ENCODE measurements at places on chromosomes 13 and 19.

- no peak for DNase-seq
Measured at GRCh38 chr13:73467125-73467524, 408.3 kb downstream of the KLF5 start.

- no peak for DNase-seq
Measured at GRCh38 chr19:55173714-55174409, 6.2 kb downstream of the SYT5 start.

- no peak for DNase-seq
Measured at GRCh38 chr13:33076001-33076992, 60.1 kb downstream of the KL start.

DNA sequence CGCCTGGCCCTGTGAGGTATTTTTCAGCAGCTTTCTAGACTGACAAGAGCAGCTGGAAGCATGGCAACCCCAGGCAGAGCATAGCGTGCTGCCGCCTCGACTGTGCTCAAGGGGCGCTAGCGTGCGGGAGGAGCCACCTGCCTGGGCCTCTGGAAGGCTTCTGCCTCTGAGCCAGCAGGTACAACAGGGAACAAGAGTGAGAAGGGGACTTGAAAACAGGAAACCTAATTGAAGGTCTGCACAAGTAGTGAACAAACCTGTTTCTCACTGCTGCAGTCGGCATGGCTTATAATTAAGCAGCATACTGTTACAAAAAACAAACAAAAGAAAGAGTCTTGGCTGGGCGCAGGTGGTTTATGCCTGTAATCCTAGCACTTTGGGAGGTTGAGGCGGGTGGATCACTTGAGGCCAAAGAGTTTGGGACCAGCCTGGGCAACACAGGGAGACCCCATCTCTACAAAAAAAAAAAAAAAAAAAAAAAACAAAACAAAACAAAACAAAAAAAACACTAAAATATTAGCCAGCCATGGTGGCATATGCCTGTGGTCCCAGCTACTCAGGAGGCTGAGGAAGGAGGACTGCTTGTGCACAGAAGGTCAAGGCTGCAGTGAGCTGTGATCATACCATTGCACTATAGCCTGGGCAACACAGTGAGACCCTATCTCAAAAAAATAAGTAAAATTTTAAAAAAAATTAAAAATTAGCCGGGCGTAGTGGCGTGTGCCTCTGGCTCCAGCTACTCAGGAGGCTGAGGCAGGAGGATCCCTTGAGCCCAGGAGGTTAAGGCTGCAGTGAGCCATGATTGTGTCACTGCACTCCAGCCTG is 12.6 kb upstream of the GARRE1 start:
- peak; percentile 45 for DNase-seq

GRCh38 chr13:52846567-52847321 is 1.7 kb downstream of the PCDH8 start:
- DNase-seq, result no peak

- no peak for DNase-seq
Measured at GRCh38 chr13:81138353-81138980, 797.5 kb upstream of the SPRY2 start.

GRCh38 chr13:70923863-70924752 is 815.9 kb upstream of the KLHL1 start:
- no peak for DNase-seq

DNA sequence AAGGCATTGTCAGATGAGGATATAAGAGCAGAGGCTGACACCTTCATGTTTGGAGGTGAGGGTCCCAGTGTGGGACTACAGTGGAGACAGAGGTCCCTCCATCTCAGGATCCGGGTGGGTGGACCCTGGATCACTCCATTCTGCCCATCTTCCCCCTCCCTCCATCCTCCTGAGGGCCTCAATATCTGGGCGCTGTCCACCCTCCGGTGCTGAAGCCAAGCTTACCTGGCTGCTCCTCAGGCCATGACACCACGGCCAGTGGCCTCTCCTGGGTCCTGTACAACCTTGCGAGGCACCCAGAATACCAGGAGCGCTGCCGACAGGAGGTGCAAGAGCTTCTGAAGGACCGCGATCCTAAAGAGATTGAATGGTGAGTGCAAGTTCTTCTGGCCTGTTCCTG is 11.9 kb downstream of the CYP4F12 start:
- DNase-seq, result no peak

DNA sequence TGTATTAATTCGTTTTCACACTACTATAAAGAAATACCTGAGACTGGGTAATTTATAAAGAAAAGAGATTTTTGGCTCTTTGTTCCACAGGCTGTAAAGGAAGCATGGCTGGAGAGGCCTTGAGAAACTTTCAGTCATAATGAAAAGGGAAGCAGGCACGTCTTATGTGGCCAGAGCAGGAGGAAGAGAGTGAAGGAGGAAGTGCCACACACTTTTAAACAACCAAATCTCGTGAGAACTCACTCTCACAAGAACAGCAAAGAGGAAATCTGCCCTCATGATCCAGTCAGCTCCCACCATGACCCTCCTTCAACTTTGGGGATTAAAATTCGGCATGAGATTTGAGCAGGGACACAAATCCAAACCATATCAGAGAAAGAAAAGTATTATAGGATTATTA is 1255.9 kb upstream of the MIR17HG start:
- no peak for DNase-seq

DNA sequence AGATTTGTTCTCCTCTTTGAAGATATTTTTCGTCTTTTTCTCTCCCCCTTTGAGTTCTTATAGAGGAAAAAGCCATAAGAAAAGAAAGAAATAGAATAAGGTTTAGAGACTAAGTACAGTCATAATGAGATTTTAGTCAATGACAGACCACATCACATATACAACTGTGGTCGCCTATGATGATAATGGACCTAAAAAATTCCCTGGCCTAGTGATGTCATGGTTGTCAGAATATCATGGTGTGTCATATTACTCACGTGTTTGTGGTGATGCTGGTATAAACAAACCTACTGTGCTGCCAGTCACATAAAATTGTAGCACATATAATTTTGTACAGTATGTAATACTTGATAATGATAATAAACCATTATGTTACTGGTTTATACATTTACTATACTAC is 1096.1 kb downstream of the OLFM4 start:
- no peak for DNase-seq

DNA sequence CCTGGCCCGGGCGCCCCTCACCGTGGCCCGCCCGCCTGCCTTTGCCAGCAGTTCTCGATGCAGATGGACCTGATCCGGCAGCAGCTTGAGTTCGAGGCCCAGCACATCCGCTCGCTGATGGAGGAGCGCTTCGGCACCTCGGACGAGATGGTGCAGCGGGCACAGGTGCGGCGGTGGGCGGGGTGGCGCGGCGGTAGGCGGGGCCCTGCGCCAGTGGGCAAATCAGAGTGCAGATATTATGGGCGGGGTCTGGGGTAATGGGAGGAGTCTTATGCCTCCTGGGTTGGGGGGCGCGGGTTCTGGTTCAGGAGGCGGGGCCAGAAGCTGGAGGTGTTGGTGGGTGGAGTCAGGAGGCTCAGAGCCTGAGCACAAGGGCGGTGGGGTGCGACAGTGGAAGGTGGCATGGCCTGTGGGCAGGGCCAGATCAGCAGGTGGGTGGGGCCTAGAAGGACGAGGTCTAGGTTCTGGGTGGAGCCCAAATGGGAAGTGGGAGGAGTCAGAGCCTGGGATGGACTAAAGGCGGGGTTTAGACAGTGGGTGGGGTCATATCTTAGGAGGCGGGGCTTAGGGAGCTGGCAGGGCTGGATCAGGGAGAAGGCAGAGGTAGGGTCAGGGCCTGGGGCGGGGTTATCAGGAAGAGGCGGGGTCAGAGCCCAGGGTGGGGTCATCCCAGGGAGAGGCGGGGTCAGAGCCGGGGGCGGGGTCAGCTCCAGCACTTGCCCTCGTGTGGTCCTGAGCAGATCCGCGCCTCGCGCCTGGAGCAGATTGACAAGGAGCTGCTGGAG is 5.6 kb downstream of the APC2 start:
- DNase-seq, result no peak

GRCh38 chr13:54660277-54660676 is 1631.7 kb downstream of the OLFM4 start:
- DNase-seq, result no peak

GRCh38 chr19:38019396-38019724 is 112.4 kb downstream of the SIPA1L3 start:
- no peak for DNase-seq

GRCh38 chr13:53135301-53135700 is 106.7 kb downstream of the OLFM4 start:
- DNase-seq, result no peak

- no peak for DNase-seq
Measured at GRCh38 chr13:73334445-73334844, 275.6 kb downstream of the KLF5 start.

GRCh38 chr13:86757236-86757978 is 913.8 kb upstream of the SLITRK5 start:
- DNase-seq, result no peak

DNA sequence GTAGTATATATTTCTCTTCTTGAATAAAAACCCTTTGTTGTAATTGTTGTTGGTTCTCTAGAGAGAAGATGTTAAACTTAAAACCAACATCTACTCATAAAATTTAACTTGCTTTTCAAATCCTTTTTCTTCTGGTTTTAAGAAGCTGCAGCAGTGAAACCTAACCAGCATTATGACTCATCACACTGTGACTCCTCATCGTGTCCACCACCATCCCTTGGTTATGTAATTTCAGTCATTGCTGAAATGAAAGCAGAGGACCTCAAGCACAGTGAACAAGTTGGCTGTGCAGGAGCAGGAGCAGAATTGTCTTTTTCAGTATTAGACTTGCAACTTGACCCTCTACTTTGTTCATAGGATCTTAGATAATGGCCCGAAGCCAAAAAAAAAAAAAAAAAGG is 64.9 kb upstream of the HTR2A start:
- DNase-seq, result no peak

- DNase-seq, result no peak
Measured at GRCh38 chr13:104015646-104016396, 949.6 kb upstream of the SLC10A2 start.

- DNase-seq, result no peak
Measured at GRCh38 chr19:389935-390289, 19.0 kb downstream of the C2CD4C start.

GRCh38 chr19:590396-590745 is 690 bp downstream of the HCN2 start:
- DNase-seq, result no peak

DNA sequence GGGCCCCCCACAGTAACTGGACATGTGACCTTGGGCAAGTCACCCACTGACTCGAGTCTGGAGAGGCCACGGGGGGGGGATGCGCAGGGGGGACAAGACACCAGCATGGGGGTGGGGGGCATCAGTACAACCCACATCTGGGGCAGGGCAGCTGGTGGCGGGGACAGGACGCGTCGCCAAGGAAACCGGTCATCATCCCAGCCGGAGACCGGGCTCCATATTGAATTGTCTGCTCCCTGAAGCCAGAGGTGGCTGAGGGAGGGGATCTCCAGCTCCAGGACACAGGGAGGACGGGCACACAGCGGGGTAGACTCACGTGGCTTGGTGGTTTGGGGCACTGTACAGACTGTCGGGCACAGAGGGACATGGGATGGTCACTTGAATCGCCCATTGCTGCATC is 11.4 kb downstream of the ONECUT3 start:
- no peak for DNase-seq

DNA sequence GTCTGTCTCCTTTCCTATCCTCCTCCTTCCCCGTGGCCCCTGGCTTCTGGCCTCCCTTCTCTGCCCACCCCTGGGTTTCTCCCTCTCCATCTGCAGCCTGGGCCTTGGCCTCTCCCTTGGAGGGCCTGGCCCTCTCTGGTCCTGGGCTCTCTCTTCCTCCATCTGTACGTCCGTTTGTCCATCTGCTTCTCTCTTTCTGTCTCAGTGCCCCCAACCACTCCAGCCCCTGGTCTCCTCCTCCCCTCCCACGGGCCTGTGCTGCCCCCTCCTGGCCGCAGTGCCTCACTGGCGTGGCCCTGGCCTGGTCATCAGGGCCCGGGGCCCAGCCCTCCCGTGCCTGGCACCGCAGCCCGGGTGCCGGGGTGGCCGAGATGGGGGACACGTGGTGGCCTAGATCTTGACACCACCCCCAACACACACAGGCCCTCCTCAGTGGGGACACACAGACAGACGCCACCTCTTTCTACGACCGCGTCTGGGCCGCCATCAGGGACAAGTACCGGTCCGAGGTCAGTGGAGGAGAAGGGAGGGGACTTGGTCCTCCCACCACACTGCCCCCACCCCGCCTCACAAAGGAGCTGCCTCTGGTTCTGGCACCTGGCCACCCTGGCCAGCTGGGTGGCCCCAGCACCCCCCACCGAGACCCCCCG is 11.3 kb downstream of the PRKCSH start:
- no peak for DNase-seq

DNA sequence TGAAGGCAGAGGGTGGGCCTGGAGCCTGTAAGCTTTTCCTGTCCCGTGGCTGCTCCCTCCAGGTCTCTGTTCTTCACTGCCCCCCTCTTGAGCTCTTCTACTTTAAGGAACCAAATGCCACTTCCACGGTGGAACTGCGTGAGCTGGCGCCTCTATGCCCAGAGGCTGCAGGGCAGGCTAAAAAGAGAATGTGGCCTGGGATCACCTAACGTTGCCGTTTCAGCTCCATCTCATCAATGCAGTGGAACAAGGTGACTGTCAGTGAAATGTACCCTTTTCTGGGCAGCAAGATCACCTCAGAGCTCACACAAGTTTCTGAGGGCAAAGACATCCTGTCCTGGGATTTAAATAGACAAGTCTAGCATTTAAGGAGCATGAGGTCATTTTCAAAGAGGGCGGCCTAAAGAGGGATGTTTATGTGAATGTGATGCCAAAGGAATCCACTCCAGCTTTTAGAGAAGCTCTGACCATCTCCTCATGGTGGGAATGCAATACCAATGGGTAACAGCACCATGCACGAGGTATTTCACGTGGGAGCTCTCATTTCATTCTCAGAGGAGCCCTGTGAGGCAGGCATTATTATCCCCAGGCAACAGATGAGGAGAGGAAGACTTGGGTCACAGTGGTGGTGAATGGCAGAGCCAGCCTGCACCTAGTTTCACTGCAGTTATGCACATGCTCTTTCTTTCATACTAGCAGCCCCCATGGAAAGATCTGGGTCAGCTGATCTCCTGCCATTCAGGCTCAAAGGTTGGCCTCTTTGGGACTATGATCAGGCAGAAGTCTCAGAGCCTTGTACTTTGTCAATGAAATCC is 39.3 kb downstream of the RGCC start:
- no peak for DNase-seq

- no peak for DNase-seq
Measured at GRCh38 chr13:102974317-102975087, 91.7 kb downstream of the SLC10A2 start.

DNA sequence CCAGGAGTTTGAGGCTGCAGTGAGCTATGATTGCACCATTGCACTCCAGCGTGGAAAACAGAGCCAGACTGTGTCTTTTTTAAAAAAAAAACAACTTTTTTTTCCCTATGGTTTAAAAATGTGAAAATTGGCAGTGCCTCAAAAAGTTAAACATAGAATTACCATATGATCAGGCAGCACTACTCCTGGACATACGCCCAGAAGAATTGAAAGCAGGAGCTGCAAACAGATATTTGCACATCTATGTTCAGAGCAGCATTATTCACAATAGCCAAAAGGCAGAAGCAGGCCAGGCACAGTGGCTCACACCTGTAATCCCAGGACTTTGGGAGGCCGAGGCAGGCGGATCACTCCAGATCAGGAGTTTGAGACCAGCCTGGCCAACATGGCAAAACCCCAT is 3.8 kb upstream of the RETN start:
- no peak for DNase-seq

GRCh38 chr13:114074671-114075315 is 57.6 kb downstream of the RASA3 start:
- DNase-seq, result no peak

Measured in NCI-H1436 treated with DMSO at 0.1 percent for 48 hours (cell line).